ENCODE measurements at places on chromosomes 13 and 19. TPM values are rescaled to one million over a fixed set of nuclear protein-coding genes. Genes with fewer than 3 reads are reported as not detected.

GRCh38 chr19:4360641-4361151 lies 17.3 kb downstream of the MPND start:
- no peaks in the 10 kb centered on the region for H3K27me3 ChIP-seq
- no peak overlapping the region for H3K4me3 ChIP-seq
- peaks cover 27% of the 10 kb centered on the region for H3K36me3 ChIP-seq
- DNase-seq, result no peak
- H3K27ac ChIP-seq, result no peak overlapping the region

- H3K4me3 ChIP-seq, result peak overlapping the region; percentile 68
- peak; percentile 11 for DNase-seq
- H3K27me3 ChIP-seq, result no peaks in the 10 kb centered on the region
- H3K4me1 ChIP-seq, result peaks cover 2% of the 10 kb centered on the region
- H3K36me3 ChIP-seq, result no peaks in the 10 kb centered on the region
These were observed 1.0 kb downstream of the IFT88 start for GRCh38 chr13:20567881-20568528.

Gene SELENOW
- 254 TPM for total RNA-seq

GRCh38 chr19:14003251-14004055 lies 2.7 kb downstream of the RFX1 start:
- peak overlapping the region; percentile 56 for H3K27ac ChIP-seq
- H3K4me1 ChIP-seq, result no peaks in the 10 kb centered on the region
- peak; percentile 22 for DNase-seq
- no peaks in the 10 kb centered on the region for H3K27me3 ChIP-seq
- H3K36me3 ChIP-seq, result no peaks in the 10 kb centered on the region

- no peak overlapping the region for H3K27ac ChIP-seq
- peak; percentile 86 for DNase-seq
These were observed 131.4 kb downstream of the TNFRSF19 start for GRCh38 chr13:23701636-23702035.

- H3K27me3 ChIP-seq, result no peaks in the 10 kb centered on the region
- DNase-seq, result no peak
- H3K27ac ChIP-seq, result no peak overlapping the region
- peaks cover 27% of the 10 kb centered on the region for H3K36me3 ChIP-seq
- no peaks in the 10 kb centered on the region for H3K4me1 ChIP-seq
These were observed 25.1 kb downstream of the CARD8 start for GRCh38 chr19:48230555-48231129.

DNA sequence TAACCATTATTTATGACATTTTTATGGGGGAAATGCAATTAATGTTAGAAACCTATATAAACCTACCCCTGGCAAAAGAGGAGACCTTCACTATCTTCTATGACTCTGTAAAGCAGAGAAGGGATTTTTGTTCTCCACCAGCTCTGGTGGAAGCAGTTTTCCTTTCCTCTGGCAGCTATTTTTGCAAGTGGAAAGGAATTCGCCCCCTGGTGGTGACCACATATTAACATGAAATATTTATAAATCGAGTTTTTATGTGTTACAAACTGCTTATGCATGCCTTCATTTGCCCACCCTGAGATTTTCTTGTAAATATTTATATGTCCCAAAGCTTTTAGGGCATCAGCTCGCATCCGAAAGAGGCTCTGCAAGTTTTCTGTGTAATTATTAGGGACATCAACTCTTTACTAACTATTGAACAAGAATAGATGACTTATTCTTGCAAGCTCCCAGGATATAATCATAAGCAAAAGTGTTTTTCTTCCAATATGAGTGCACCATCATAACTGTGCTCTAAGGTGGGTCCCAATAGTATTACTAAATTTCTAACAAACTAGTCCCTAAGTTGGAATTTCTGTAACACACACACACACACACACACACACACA lies 62.4 kb downstream of the SERTM1 start:
- H3K27me3 ChIP-seq, result no peaks in the 10 kb centered on the region
- H3K27ac ChIP-seq, result no peak overlapping the region
- no peaks in the 10 kb centered on the region for H3K36me3 ChIP-seq
- DNase-seq, result no peak
- no peak overlapping the region for H3K4me3 ChIP-seq

Gene PPP1R13L
- total RNA-seq, result 32.4 TPM

Gene KIR2DL3
- total RNA-seq, result 0.25 TPM

DNA sequence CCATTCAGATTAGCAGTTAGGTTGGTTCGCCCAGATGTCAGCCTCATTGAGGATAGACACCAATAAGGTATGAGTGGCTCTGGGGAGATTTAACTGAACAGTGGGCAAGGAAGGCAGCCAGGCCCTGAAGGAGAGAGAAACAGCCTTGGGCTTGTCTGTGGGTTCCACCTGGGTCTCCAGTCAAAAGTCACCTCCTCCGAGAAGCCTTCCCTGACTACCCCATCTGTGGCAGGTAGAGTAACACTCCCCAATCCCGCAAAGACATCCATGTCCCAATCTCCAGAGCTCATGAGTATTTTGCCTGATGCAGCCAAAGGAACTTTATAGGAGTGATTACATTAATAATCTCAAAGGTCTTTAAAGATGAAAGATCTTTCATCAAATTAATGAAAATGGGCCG lies 8.0 kb upstream of the YJU2 start:
- no peaks in the 10 kb centered on the region for H3K4me1 ChIP-seq
- no peak for DNase-seq
- H3K4me3 ChIP-seq, result no peak overlapping the region
- no peaks in the 10 kb centered on the region for H3K27me3 ChIP-seq
- no peaks in the 10 kb centered on the region for H3K36me3 ChIP-seq
